ENCODE measurements at places on chromosomes 13 and 19. TPM values are rescaled to one million over a fixed set of nuclear protein-coding genes. Genes with fewer than 3 reads are reported as not detected.

MBD3L3 gene
- polyA plus RNA-seq, result not detected

KLK10 gene
- polyA plus RNA-seq, result not detected

MEIS3 gene
- polyA plus RNA-seq, result not detected

DNA sequence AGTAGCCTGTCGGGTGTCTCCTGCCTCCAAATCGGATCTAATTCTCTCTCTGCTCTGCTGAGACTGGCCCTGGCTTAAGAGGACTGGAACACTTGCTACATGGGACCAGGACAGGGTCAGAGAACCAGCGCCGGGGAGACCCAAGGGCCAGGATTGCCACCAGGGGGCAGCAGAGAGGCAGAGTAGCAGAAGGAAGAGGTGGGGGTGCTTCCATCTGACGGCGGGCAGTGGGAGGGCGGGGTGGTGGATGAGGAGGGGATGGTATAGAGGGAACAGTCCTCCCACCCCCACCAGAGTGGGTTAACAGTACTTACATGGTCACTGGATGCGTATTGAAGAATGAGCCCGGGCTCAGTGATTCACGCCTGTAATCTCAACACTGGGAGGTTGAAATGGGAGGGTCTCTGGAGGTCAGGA is 11.9 kb downstream of the SELENOW start:
- no peaks in the 10 kb centered on the region for H3K36me3 ChIP-seq
- H3K4me3 ChIP-seq, result no peak overlapping the region
- no peaks in the 10 kb centered on the region for H3K27me3 ChIP-seq
- DNase-seq, result peak; percentile 71

- H3K4me3 ChIP-seq, result peak overlapping the region; percentile 31
- H3K4me1 ChIP-seq, result peaks cover 17% of the 10 kb centered on the region
- H3K36me3 ChIP-seq, result no peaks in the 10 kb centered on the region
- peak overlapping the region; percentile 49 for H3K27ac ChIP-seq
Measured at GRCh38 chr19:3154957-3155736, 19.3 kb downstream of the GNA15 start.

DNA sequence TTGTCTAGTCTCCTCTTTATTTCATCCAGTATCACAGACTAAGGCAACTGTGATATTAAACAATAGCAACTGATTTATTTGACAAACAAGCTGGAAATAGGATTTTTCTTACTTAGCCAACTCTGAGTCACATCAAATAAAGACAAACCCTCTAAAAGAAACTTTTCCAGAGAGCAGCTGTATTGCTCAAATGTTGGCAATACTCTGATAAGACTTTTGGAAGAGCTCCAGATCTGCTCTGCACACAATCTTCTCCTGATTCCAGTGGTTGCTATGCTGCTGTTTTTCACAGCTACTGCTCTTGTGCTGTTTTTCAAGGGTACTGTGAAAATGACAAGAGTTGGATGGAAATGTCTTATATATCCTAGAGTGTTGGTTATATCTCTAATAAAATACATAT is 1479.2 kb downstream of the SLITRK5 start:
- no peaks in the 10 kb centered on the region for H3K4me1 ChIP-seq
- H3K36me3 ChIP-seq, result no peaks in the 10 kb centered on the region
- no peak for DNase-seq

DNA sequence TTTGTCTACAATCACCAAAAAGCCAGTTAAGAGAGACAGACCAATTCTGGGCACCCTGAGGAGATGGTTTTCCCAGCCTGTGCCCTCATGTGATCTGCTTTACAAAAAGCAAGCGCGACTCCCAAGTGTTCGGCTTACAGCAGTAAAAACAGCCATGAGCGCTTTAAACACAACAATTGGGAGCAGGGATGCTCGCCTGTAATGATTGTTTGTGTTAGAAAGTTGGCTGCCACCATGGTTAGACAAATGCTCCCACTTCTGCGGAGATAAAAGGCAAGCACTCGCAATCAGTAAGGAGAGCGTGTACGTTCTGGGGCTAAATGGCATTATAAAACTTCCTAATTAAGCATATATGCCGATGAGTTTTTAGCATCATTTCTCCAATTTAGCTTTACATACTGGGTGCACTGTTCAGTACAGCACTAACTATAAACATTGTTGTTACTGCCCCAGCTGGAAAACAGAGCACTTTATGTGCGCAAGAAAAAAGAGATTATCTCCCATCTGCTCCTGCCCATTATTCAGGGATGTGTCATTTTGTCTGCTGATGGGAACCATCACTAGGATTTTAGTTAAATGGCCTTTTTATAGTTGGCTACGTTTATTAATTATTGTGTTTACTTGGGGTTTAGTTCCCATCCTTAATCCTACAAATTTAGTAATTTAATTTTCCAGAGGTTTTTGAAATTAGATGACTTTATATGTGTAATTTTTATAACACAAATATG is 309.3 kb upstream of the MAB21L1 start:
- H3K27me3 ChIP-seq, result no peaks in the 10 kb centered on the region
- no peaks in the 10 kb centered on the region for H3K36me3 ChIP-seq
- H3K27ac ChIP-seq, result no peak overlapping the region
- no peak for DNase-seq
- H3K4me3 ChIP-seq, result no peak overlapping the region

Measured in naive thymus-derived CD4-positive, alpha-beta T cell (primary cell).